Endothelial cell (in vitro differentiated cells): ENCODE measurements at places on chromosomes 1 and 21.

- no peak for DNase-seq
Measured at GRCh38 chr1:50278410-50278809, 144.8 kb downstream of the DMRTA2 start.

- DNase-seq, result no peak
Measured at GRCh38 chr1:88311265-88311664, 372.8 kb upstream of the PKN2 start.

- no peak for DNase-seq
Measured at GRCh38 chr1:26768755-26769154, 19.0 kb upstream of the PIGV start.

- no peak for DNase-seq
Measured at GRCh38 chr1:53643041-53643880, 95.7 kb downstream of the GLIS1 start.

- DNase-seq, result no peak
Measured at GRCh38 chr1:4003846-4004505, 103.9 kb upstream of the C1orf174 start.

DNA sequence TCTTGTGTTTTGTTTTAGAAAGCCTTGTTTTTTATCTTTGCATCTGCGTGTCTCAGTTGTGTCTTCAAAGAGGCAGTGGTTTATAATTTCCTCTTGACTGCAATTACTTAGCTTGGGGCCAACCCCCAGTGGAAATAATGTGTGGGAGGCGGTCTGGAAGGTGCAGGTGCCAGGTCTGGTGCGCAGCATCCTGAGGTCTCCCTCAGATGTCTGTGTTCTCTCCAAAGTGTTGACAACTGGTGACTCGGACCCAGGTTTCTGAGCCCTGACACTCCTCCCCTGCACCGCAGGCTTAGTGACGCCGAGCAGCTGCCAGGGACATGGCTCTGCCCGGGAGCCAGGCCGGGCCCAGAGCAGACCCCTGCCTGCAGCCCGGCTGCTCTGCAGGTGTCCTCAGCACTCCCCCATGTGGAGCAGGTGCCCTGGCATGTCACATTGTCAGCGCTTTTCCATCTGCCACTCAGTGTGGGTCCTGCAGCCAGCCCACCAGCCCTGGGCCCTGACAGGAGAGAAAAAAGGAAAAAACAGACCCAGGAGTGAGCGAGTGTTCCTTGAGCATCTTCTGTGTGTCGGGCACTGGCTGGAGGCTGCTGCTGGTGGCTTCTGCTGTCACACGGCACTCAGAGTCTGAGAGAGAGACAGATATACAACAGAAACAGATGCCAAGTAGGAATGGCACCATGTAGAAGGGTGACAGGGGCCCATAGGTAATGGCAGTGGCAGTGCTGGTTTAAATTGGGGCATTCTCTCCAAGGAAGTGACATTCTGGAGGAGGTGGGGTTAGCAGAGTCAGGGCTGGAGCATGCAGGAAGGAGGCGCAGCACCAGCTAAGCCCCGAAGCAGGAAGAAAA is 24.8 kb upstream of the SELENON start:
- DNase-seq, result no peak

DNA sequence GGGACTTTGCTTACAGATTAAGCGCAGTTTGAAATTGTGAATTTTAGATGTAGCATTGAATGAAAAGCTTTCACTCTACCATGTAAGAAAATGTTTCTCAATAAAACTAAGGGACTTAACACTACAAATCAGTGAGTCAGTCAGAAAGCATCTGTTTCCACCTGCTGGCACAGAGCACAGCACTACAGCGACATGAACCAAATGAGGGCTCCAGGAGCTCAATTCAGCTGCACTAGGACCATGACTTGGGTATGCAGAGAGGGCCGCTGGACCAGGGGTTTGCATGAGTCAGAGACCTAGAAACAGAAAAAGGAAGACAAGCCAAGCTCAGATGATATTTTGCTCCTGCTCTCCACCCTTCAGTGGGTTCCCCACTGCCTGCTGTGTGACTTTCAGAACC is 5.2 kb downstream of the SUSD4 start:
- DNase-seq, result no peak

GRCh38 chr1:218686258-218686657 is 341.1 kb downstream of the TGFB2 start:
- no peak for DNase-seq

GRCh38 chr1:30704271-30704670 is 19.1 kb downstream of the MATN1 start:
- no peak for DNase-seq

DNA sequence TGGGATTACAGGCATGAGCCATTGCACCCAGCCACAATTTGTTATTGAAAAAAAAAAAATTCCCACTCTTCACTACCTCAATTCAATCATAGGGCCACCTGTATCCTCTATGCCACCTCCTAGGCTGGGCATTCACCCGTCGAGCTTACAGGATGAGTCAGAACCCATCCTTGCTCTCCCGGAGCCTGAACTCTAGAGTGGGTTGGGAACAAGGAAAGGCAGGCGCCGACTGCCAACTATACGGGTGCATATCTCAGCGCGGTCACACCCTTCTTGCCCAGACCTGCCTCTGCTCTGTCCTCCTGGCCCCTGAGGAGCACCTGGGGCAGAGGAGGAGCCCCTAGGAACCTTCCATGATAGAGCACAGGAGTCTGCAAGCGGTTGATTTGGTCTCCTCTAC is 21.4 kb upstream of the LBR start:
- no peak for DNase-seq

DNA sequence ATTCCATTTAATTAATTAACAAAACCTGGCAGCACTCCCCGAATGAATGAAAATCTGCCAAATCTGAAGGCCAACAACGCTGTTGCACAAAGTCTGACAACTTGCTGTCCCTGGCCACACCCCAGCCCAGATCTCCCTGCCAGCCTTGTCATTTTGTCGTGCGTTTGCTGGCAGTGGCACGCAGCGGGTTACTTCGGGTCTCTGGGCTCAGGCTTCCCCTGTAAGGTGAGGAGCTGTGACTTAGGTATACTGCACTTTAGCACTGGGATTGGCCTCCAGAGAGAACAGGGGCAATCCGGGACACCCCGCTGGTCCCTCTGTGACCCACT is 34.3 kb upstream of the SIM2 start:
- no peak for DNase-seq
